HAP-1 (cell line): ENCODE measurements at places on chromosomes 1 and 21.

DNA sequence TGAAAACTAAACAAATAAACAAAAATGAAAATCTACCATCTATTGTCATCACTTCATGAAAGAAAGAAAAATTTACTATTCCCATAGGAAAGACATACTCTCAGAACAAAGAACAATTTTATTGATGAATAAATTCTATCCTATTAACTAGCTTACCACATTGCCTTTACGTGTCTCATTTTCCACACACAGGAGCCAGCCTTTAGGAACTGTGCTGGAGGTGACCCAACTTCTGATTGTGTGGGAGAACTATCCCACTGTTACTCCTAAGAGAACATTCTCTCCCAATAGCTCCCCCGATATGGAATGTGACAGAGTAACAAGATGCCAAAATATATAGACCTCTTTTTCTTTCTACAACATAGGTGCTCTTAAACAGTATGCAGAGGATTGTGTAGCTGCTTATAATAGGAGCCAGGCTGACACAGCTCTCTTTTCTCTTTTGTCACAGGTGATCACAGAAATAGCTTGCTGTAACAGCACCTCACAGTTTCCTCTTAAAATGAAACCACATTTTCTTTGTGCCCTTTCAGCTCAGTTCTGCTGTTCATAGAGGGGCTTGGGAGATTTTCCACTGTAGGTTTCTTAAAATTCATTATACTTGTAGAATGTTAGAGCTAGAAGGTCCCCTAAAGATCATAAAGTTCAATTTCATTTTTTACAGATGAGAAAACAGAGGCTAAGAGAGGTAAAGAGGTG lies 35.5 kb downstream of the C21orf91 start:
- no peak for DNase-seq

DNA sequence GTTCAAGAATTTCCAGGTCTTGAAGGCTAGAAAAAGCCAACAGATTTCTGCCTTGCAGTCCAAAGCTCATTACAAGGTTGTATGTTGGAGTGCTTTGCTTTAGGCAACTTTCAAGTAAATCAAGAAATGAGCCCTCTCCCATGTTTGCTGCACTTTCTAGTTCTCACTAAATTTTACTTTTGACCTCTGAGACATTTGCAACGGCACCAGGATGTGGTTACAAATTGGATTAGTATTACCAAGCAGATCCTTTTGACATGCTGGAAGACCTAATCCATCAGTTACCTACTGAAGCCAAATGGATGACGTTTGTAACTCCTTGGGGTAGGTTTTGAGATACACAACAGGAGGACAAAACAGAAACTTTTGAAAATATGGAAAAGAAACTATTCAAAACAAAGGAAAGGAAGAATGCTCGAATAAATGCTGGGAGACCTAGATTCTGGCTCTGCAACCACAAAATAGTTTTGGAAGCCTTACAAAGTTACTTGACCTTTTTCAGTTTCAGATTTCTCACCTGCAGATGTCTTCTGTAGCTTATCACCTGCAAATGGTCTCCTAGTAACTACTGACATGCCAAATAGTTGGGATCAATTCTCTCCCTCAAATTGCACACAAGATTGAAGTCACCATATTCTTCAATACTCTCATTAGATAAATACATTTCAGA lies 251.7 kb upstream of the ADGRL2 start:
- no peak for DNase-seq

GRCh38 chr1:8352886-8353785 lies 35.2 kb downstream of the SLC45A1 start:
- DNase-seq: no peak

DNA sequence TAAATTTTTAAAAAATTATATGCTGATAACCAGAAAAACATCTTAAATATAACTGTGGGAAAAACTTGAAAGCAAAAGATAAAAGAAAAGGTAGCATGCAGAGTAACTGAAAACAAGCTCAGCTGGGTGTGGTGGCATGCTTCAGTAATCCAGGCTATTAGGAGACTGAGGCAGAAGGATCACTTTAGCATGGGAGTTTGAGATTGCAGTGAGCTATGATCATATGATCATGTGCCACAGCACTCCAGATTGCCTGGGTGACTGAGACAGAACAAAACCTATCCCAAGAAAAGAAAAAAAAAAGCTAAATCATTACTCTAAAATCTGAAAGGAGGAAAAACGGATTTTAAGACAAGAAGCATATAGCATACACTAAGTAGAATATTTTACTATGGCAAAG lies 1624.0 kb downstream of the AMY1C start:
- no peak for DNase-seq

DNA sequence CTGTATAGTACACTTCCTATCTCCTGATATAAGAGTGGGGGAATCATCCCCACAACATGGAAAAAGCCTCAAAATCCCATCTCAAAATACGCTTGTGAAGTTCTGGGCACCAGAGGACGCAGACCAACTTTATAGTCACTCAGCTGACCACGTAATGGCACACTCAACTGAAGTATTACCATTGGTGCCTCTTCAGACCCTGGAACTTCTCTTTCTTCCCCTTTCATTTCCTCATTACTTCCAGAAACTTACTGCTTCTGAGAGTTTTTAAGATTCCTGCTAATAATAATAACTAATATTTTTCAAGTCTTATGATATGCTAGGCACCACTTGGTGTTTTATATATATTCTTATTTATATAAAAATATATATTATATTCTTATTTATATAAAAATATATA lies 202.6 kb downstream of the PTPRC start:
- DNase-seq: no peak
